ENCODE measurements at places on chromosomes 2 and 18.

- DNase-seq = no peak
These were observed 2.5 kb upstream of the SFT2D3 start for GRCh38 chr2:127698553-127699355.

GRCh38 chr2:161552015-161552414 lies 72.2 kb upstream of the SLC4A10 start:
- peak; percentile 7 for DNase-seq

- no peak for DNase-seq
These were observed 725.0 kb upstream of the SOX11 start for GRCh38 chr2:4967206-4967605.

GRCh38 chr2:199302851-199303250 lies 154.9 kb downstream of the SATB2 start:
- DNase-seq = peak; percentile 76

GRCh38 chr2:134574611-134575330 lies 144.0 kb downstream of the TMEM163 start:
- no peak for DNase-seq

DNA sequence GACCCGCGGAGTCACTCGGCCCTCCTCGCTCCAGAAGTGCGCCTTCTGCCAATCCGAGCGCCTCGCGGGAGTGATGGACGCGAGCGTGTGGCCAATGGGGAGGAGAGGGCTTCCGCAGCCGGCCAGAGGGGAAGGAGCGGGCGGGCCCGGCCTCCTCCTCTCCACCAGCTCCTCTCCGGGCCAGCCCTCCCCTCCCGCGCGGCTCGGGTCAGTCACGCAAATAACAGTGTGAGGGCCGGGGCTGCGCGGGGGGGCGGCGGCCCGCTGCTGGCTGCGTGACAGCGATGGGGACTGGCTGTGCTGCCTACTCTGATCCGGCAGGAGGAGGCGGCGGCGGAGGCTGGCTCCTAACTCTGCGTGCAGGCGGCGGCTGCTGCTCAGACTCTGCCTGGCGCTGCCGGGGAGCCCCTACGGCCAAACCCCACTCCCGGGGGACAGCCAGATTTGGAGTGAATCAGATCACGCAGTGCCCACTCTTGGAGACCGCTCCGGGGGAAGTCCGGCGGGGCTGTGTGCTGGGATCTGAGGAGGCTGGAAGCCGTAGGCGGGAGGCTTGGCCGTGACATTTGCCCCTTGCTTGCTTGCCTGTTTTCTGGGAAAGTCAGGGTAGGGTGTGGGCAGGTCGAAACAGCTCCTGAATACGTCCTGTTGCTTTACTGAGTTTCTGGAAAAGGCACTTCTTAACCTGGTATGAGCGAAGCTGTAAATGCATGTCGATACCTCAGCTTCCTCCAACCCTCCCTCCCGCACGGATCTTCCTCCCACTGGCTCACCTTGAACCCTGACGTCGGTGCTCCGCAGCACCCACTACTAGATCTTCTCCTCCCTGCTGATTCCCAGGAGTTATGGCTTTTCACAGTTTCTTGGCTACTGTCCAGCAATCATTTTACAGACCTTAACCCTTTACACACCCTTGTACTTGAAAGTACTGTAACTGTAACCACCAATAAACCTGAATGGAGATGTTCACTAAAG lies 97.9 kb upstream of the SERTAD2 start:
- no peak for DNase-seq

Measured in AG10803 (cell line).